ENCODE measurements at places on chromosomes 12 and 14.
A peak's percentile ranks its signal among the peaks of the same experiment; 100 is the strongest.

DNA sequence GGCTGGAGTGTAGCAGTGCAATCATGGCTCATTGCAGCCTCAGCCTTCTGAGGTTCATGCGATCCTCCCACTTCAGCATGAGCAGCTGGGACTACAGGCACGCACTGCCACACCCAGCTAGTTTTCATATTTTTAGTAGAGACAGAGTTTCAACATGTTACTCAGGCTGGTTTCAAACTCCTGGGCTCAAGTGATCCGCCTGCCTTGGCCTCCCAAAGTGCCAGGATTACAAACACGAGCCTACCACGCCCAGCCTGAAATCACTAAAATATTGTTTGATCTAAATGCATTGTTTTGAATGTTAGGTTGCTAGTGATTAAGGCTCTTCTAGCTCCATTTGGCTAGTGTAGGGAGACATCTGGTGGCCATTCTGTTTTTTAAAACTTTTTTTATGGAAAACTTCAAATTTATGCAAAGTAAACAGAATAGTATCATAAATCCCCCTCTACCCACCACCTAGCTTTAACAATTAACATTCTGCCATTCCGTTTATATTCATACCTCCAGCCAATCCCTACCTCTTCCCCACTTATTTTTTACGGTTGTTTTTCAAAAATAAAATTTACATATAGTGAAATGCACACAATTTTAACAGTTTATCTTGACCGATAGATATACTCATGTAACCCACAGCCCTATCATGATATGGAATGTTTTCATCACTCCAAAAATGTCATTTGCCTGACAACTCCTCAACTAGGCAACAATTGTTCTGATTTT is 37.8 kb downstream of the MYO1H start:
- no peaks in the 10 kb centered on the region for H3K36me3 ChIP-seq
- no peak overlapping the region for H3K27ac ChIP-seq
- no peak overlapping the region for H3K4me3 ChIP-seq
- H3K4me1 ChIP-seq: no peaks in the 10 kb centered on the region
- peaks cover 19% of the 10 kb centered on the region for H3K27me3 ChIP-seq
- DNase-seq: no peak

DNA sequence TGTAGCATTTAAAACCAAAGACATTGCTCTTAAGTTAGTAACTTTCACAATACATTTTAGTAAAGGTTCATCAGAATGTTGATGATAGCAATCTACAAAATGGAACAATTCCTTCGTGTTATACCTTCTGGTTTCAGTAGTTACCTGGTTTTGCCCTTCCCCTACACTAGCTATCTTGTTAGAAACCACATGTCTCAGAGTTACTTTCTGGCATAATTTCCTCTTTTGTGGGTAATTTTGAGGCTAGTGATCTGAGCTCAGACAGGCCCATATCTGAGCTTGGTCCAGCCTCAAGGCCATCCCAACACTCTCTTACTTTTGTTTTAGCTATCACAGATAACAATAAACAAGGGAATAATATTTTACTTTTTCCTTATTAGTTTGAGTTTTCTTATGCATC is 196.9 kb downstream of the KITLG start:
- DNase-seq: no peak
- H3K4me1 ChIP-seq: peaks cover 2% of the 10 kb centered on the region
- H3K27me3 ChIP-seq: no peaks in the 10 kb centered on the region
- H3K27ac ChIP-seq: no peak overlapping the region

DNA sequence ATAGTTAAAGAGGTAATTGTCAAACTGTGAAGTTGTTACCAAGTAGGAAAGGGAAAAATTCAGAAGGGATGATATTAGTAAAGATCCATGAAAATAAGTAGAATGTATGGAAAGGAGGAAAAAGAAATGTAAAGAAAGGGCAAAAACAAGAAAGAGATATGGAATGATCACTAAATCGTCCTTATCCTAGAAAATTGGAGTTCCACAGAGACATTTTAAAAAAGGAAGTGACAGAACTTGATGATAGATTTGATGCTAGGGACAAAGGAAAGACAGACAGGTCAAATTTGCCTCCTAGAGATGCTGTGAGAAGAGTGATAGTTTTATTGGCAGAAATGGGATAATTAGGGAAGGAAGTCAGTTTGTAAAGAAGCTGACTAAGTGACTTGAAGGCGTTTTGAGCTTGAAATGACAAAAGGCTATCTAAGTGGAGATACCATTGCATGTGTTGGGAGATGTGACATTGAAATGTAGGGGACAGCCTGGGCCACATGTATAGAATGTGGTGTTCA is 20.6 kb downstream of the TTC8 start:
- DNase-seq: no peak
- no peak overlapping the region for H3K27ac ChIP-seq
- no peaks in the 10 kb centered on the region for H3K4me1 ChIP-seq
- peaks cover 3% of the 10 kb centered on the region for H3K36me3 ChIP-seq
- H3K27me3 ChIP-seq: no peaks in the 10 kb centered on the region
- H3K4me3 ChIP-seq: no peak overlapping the region

- H3K4me1 ChIP-seq: peaks cover 10% of the 10 kb centered on the region
- H3K4me3 ChIP-seq: no peak overlapping the region
- DNase-seq: no peak
- H3K27me3 ChIP-seq: peaks cover 85% of the 10 kb centered on the region
- peak overlapping the region; percentile 76 for H3K27ac ChIP-seq
Observed at GRCh38 chr12:53951577-53952334, 2.9 kb upstream of the HOXC12 start.

DNA sequence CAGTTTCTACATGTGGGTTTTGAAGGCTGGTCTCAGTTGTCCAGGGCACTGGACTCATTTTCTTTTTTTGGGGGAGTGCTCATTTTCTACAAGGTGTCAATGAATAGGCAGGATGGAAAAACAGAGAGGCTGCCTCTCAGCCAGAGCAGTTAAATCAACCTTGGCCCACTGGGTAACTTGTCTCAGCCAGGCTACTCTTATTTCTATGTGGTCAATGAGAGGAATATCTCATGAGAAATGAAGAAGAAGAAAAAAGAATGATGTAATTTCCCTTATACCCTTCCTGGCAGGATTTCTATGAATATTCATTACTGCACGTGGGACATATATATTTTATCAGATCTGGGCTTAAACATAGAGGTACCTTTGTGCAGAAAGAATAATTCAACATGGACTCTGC is 155.2 kb upstream of the E2F7 start:
- H3K27ac ChIP-seq: no peak overlapping the region
- no peaks in the 10 kb centered on the region for H3K36me3 ChIP-seq
- DNase-seq: no peak
- H3K4me1 ChIP-seq: no peaks in the 10 kb centered on the region
- peaks cover 15% of the 10 kb centered on the region for H3K27me3 ChIP-seq
- H3K4me3 ChIP-seq: no peak overlapping the region

DNA sequence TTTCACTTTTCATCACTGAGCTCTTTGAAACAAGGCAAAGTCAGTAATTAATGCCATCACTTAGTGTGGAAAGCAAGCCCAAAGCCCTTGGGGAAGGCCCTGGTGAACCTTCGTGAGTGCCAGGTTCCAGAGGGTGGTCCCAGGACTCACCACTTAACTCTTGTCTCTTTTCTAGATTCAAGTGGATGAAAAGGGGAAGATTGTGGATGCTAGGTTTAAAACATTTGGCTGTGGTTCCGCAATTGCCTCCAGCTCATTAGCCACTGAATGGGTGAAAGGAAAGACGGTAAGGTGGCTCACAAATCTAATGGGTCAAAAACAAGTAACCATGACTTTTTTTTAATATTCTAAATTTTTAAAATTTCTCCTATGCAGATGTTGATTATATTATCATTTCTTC is 2.8 kb downstream of the ISCU start:
- peaks cover 67% of the 10 kb centered on the region for H3K4me1 ChIP-seq
- no peak for DNase-seq
- peaks cover 43% of the 10 kb centered on the region for H3K36me3 ChIP-seq
- H3K27ac ChIP-seq: no peak overlapping the region
- H3K27me3 ChIP-seq: no peaks in the 10 kb centered on the region

DNA sequence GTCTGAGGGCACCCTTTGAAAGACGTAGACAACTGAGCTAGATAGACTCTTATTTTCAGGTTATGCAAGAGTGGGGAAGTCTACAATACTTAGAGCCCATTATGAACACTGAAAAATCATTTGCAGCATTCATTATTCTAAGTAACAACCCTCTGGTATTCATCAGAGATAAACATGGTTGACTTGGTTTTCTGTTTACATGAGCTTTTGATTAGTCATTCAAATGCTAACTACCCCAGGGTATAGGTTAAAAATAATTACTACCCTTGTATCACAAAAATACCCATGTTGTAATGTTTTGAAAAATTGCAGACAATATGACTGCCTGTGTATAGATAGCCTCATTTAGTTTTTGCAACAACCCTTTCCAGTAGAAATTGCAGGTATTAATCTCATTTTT is 78.5 kb downstream of the PPFIBP1 start:
- no peak overlapping the region for H3K4me3 ChIP-seq
- H3K27ac ChIP-seq: no peak overlapping the region
- H3K27me3 ChIP-seq: no peaks in the 10 kb centered on the region
- peaks cover 22% of the 10 kb centered on the region for H3K4me1 ChIP-seq
- DNase-seq: no peak
- H3K36me3 ChIP-seq: peaks cover 18% of the 10 kb centered on the region

GRCh38 chr14:23160924-23161522 is 22.4 kb downstream of the SLC7A8 start:
- no peaks in the 10 kb centered on the region for H3K36me3 ChIP-seq
- H3K4me3 ChIP-seq: no peak overlapping the region
- no peak for DNase-seq
- H3K27me3 ChIP-seq: peaks cover 25% of the 10 kb centered on the region

DNA sequence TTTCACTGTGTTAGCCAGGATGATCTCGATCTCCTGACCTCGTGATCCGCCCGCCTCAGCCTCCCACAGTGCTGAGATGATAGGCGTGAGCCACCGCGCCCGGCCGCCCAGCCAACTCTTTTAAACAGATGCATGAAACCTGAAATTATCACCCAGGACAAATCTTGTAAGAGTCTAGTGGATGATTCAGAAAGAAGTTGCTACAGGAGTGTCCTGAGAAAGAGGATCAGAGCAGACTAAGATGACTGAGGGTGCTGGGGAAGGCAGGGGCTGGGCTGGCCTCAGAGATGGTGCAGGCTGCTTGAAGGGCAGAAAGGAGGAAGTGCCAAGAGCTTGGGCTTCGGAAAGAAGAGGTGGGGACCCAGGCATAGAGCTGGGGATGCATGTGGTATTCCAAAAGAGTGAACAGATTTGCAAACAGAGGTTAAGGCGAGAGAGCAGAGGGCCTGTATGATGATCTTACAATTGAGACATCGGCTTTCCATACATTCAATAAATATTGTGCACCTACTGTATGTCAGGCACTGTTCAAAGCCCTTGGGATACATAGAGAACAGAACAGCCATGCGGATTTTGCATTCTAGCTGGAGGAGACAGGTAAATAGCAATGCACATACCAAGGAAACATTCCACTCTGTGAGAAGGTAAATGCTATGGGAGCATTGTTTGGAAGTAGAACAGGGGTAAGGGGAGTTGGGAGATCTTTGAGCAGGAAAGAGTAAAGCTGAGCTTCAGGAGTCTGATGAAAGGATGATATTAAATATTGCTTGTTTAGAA is 7.4 kb upstream of the CD9 start:
- H3K27me3 ChIP-seq: peaks cover 40% of the 10 kb centered on the region
- peaks cover 23% of the 10 kb centered on the region for H3K4me1 ChIP-seq
- H3K4me3 ChIP-seq: no peak overlapping the region

DNA sequence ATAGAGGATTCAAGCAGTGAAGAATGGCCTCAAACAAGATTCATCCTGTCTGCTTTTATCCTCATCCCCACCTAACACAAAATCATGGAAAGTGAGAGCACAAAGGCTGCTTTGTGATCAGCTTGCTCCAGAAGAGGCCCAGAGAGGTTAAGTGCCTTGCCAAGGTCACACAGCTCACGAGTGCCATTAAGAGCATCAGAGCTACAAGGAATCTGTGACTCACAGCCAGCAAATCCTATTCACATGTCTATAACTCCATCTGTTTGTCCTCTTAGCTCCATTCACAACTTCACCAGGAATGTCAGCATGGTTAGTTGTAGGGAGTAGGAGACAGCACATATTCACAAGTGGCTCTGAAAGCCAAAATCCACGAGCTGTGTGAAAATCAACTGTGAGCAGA is 79.8 kb downstream of the TTC9 start:
- peaks cover 8% of the 10 kb centered on the region for H3K4me1 ChIP-seq
- H3K27me3 ChIP-seq: no peaks in the 10 kb centered on the region
- no peak for DNase-seq
- peaks cover 10% of the 10 kb centered on the region for H3K36me3 ChIP-seq

- peaks cover 4% of the 10 kb centered on the region for H3K36me3 ChIP-seq
- H3K4me1 ChIP-seq: peaks cover 3% of the 10 kb centered on the region
- H3K27ac ChIP-seq: no peak overlapping the region
- peaks cover 31% of the 10 kb centered on the region for H3K27me3 ChIP-seq
Observed at GRCh38 chr14:72128629-72129028, 196.4 kb downstream of the RGS6 start.

Measured in stimulated activated naive B cell treated with anti-CD40 and anti-IgM and Interleukin-4, amounts not matched to agents 10 μg/mL and 1 μg/mL and 100 μg/mL, for 72 hours (primary cell).